NCI-H1694 treated with DMSO at 0.1 percent for 48 hours (cell line): ENCODE measurements at places on chromosomes 16 and 17.
A peak's percentile ranks its signal among the peaks of the same experiment; 100 is the strongest.

DNA sequence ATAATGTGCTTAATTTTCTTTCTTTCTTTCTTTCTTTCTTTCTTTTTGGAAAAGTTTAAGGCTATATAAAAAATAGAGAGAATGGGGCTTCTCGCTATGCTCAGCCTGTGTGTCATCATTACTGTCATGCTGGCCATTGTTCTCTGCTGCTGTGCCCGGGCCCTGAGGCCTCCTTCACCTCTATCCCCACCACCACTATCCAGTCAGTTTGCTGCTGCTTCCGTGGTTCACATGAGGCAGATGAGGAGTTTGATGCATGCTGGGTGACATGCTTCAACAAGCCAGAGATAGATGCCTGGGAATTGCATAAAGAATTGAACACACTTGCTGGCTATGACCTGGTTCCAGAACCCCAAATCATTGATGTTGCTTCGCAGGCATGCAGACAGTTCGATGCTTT is 36.3 kb downstream of the PITPNC1 start:
- no peak for DNase-seq

DNA sequence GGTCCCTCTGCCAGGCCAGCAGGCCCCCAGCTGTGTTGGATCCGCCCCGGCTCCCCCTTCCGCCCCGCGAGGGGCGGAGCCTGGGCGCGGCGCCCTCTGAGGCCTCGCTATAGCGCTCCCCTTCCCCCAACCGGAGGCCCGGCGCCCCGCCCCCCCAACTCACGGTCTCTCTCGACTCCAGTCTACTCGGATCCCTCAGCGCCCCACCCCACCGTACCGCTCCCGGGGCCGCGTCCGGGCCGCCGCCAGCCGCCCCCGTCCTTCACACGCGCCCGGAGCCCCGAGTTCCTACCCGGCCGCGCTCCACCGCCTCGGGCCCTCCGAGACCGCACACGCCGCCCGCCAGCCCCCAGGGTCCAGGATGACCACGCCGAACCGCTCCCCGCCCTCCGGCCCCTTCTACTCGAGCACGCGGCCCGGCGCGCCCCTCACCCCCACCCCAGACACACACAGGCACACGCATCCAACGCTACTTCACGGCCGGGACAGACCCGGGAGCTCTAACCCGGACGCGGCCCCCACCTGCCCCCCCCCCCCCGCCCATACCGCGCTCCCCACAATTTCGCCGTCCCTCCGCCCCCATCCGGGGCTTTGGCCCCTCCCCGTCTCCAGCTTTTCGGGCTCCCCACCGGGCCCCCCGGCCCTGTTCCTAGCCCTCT is 1.4 kb downstream of the PHF23 start:
- DNase-seq, result no peak

DNA sequence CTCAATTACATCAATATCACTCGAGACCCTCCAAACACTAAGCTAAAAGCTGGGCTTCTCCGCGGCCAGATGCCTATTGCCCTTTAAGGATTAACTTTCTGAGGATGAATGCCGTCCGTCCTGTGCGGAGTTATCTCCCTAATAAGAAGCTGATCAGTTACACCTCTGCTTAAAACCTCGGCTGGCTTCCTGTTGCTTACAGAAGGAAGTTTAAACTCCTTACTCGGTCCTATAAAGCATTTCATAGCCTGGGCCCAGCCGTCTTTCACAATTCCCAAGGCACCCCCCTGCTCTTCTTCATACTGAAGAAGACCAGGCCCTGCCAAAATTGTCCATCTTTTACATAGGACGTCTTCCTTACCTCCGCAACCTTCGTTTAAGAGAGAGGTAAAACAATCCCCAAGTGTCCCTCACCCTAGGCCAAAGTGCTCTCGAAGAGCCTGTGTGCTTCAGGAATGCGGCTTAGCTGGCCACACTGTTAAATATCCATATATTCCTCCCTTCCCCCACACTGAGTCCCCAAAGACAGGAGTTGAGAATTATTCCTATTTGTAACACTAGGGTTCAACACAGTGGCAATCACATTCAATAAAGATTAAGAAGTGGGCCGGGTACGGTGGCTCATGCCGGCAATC is 112.6 kb upstream of the IRX5 start:
- no peak for DNase-seq

GRCh38 chr16:81582655-81583441 is 138.2 kb downstream of the CMIP start:
- DNase-seq, result no peak

DNA sequence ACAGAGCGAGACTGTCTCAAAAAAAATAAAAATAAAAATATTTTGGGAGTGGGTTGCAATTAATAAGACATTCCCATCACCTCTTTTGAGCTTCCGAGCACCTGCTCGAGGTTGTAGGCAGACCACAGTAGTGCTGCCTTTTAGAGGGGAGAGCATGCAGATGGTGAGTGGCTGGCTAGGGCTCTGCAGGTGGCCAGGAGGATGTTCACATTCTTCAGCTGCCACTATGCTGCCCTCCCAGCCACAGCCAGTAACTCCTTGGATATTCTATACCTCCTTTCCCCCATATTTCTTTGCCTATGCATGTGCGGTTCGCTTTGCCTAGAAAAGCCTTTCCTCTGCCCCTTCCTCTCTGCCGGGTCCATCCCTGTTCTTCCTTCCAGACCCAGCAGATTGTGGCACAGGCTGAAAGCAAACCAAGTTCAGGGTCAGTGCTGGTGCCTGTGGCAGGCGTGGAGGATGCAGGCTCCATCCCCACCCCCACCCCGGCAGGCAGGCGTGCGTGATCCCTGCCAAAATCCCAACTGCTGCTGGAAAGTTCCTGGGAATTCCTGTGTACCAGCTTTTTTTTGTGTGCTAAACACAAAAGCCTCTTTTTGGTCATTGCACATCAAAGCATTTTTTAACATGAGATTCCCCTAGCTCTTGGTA is 33.8 kb upstream of the CMIP start:
- no peak for DNase-seq

DNA sequence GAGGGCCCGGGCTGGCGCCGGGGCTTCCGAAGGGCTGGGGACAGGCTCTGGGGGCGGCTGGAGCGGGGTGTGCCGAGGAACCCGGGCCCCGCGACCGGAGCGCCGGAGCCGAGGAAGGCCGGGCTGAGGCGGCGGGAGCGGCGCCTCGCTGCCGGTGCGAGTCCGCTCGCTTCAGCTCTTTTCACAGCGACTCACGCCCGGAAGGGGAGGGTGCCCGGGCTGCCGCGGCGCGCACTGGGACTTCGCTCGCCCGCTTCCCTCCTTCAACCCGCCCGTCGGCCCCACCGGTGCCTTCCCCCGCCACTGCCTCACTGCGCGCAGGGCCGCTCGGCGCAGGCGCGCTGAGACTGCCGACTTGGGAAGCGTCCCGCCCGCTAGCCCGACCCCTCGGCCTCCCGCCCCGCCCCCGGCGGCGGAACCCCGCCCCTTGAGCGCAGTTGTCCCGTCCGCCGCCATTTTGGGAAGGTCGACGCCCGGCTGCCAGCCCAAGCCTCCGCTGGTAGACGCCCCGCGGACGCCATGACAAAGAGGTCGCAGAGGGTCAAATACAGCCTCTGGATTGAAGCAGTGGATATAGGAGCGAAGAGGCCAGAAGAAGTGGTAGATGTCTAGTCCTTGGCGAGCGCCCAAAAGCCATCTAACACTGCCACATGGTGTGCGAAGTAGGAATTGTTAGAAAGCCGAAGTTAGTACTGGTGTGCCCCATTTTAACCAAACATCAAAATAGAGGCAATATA is at the start of gene UBE2G1:
UBE2G1 (minus strand) TSS at position 349 of the 737 bp plus-strand sequence. CDS start 359 bp downstream, outside the sequence.
- peak; percentile 94 for DNase-seq

- DNase-seq, result no peak
Observed at GRCh38 chr17:75647921-75648320, 14.7 kb downstream of the SMIM5 start.

DNA sequence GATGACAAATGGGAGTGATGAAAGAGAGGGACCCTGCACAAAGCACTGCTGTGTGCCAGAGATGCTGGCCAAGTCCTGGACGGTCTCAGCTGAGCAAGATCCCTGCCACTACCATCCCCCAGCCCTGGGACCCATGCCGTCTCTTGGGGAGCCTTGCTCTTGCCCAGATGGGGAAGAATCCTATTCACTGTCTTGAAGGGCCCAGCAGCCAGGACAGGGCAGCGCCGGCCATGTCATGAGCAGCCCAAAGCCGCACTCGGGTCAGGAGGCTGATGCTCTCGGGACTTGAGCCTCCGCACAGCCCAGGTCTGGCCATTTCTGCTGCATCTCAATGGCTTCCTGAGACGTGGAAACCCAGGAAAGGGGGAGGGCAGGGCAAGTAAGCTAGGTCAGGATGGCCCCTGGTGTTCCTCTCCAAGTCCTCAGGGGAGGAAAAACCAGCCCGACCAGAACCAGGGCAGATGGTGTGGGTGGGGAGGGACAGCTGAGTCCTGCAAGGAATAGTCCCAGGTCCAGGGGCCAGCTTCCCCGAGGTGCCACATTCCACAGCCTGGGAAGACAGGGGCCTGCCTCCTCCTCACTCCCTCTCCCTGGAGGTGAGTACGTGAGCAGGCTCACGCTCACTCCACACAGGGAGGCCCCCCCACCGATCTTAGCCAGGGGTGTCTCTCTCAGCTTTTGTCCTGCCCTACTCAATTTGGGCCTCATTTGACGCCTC is 7.8 kb upstream of the KRT19 start:
- no peak for DNase-seq

- DNase-seq, result no peak
Observed at GRCh38 chr17:82351254-82351712, 7.8 kb upstream of the TEX19 start.
